ENCODE measurements at places on chromosomes 12 and 14. TPM values are rescaled to one million over a fixed set of nuclear protein-coding genes. Genes with fewer than 3 reads are reported as not detected.

DNA sequence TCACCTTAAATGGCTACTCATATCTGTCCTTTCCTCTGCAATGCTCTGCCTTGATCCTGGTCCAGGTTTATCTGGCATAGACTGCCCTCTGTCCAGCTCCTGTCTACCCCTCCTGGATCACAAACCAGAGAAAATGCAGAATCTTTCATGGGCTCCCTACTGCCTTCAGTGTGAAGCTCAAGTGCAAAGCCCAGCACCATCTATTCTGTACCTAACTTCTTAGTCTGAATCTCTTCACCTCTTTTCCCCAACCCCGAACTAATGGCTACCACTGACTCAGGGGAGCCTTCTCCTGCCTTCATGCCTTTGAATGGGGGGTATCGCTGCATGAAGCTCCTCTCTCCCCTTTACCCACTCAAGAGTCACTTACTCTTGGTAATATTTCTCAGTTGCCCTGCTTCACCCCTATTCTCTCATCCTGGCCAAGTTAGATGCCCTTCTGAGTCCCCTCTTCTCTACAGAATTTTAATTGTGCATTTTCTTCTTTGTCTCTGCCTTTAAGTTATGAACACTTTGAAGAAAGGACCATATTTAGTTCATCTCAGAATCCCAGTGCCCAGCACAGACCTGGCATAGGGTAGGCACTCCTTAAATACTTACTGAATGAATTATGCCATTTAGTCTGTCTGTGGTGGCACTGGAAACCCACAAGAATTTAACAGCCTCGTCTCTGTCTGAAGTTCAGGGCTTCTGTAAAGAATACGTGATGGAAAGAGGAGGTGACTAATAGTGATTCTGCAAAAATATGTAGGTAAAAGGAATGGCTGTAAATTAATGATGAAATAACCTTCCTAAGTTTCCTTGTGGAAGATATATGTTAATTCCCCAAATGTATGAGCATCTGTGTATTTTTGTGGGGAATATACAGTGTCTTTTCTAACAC is 191.3 kb upstream of the AMIGO2 start:
- H3K27ac ChIP-seq: peak overlapping the region; percentile 87
- peak; percentile 25 for DNase-seq
- H3K27me3 ChIP-seq: no peaks in the 10 kb centered on the region
- H3K4me1 ChIP-seq: peaks cover 76% of the 10 kb centered on the region

GRCh38 chr12:44875954-44876543 is at the start of gene NELL2:
Gene NELL2, minus strand, starts transcription at chr12:44876315. Its CDS starts 446 bp downstream, at chr12:44875869.
- peak; percentile 66 for DNase-seq
- peaks cover 21% of the 10 kb centered on the region for H3K27me3 ChIP-seq
- H3K27ac ChIP-seq: peak within 1 kb of the TSS; percentile 86
- H3K4me1 ChIP-seq: peaks cover 38% of the 10 kb centered on the region

GRCh38 chr12:100142851-100143559 is at the start of gene BLTP3B:
Gene BLTP3B, minus strand, starts transcription at chr12:100142874. Its CDS starts 239 bp downstream, at chr12:100142635.
- peaks cover 55% of the 10 kb centered on the region for H3K4me1 ChIP-seq
- no peaks in the 10 kb centered on the region for H3K27me3 ChIP-seq
- peaks cover 11% of the 10 kb centered on the region for H3K36me3 ChIP-seq
- peak; percentile 92 for DNase-seq
- H3K27ac ChIP-seq: peak within 1 kb of the TSS; percentile 100
- peak within 1 kb of the TSS; percentile 97 for H3K4me3 ChIP-seq

GRCh38 chr12:108228746-108229145 is 99.7 kb downstream of the WSCD2 start:
- no peaks in the 10 kb centered on the region for H3K36me3 ChIP-seq
- peaks cover 6% of the 10 kb centered on the region for H3K27me3 ChIP-seq
- DNase-seq: no peak
- no peak overlapping the region for H3K27ac ChIP-seq

DNA sequence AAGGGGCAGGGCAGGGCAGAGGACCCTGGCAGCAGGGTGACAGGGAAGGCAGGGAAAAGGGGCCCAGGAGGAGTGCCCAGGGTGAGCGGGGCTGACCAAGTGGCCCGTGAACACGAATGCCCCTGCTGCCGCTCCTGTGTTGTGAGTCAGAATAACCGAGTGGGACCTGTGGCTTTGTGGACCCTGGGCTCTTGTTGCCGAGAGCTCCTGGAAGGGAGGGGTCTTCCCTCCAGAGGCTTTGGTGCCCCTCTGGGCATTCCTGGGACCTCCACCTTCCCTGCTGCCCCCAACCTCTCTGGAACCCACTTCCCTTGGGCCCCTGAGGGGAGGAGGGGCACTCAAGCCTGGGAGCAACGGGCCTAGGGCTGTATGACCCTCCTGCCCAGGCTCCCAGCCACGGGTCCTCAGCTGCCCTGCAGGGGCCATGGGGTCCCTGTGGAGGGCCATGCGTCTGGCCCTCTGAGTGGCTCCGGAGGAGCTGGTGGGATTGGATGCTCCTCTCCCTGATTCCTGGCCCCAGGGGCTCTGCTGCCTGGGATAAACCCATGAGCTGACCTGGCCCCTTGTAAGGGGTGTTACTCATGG is 319.4 kb downstream of the TMEM121 start:
- H3K27ac ChIP-seq: no peak overlapping the region
- H3K4me3 ChIP-seq: no peak overlapping the region
- DNase-seq: no peak
- H3K27me3 ChIP-seq: no peaks in the 10 kb centered on the region
- H3K36me3 ChIP-seq: no peaks in the 10 kb centered on the region

GRCh38 chr14:96265383-96266095 is 9.5 kb downstream of the BDKRB1 start:
- H3K4me1 ChIP-seq: no peaks in the 10 kb centered on the region
- H3K27ac ChIP-seq: no peak overlapping the region
- H3K4me3 ChIP-seq: no peak overlapping the region

- DNase-seq: no peak
- H3K4me3 ChIP-seq: no peak overlapping the region
- peaks cover 11% of the 10 kb centered on the region for H3K36me3 ChIP-seq
- H3K27me3 ChIP-seq: no peaks in the 10 kb centered on the region
- no peak overlapping the region for H3K27ac ChIP-seq
Measured at GRCh38 chr12:11026118-11026517, 3.7 kb upstream of the TAS2R19 start.

DNA sequence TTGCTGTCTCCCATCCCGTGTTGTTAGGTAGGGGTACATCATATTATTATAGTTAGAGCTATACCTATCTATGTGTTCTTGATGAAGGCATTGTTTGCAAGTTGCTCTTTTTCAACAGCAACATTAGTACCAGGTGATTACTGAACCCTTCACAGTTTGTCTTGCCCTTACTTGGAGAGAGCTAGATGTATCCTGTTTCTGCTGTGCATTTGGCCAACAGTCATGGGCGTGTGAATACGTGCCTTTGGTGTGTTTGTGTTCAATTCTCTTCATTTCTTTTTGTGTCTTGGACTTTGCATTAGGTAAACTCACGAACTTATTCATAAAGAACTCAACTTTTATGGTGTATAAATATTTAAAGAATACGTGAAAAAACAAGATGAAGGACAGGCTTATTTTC is 14.3 kb downstream of the ARF6 start:
- no peaks in the 10 kb centered on the region for H3K27me3 ChIP-seq
- peaks cover 3% of the 10 kb centered on the region for H3K36me3 ChIP-seq
- peaks cover 57% of the 10 kb centered on the region for H3K4me1 ChIP-seq
- peak overlapping the region; percentile 87 for H3K4me3 ChIP-seq

DNA sequence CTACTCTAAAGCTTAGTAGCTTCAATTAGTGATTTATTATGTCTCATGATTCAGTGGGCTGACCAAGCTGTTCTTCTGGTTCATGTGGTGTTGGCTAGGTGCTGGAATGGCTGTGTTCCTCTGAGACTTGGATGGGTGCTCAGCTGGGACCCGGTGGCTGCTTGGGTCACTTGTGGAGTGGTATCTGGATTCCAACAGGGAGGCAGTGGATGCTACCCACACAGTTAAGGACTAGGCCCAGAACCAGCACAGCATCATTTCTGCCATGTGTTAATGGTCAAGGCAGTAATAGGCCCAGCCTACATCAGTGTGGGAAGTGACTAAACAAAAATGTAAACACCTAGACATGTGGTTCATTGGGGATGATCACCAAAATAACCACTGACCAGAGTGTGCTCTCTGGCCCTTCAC is 72.2 kb downstream of the FGD4 start:
- no peak overlapping the region for H3K27ac ChIP-seq
- no peaks in the 10 kb centered on the region for H3K27me3 ChIP-seq
- H3K36me3 ChIP-seq: no peaks in the 10 kb centered on the region
- no peak for DNase-seq

DNA sequence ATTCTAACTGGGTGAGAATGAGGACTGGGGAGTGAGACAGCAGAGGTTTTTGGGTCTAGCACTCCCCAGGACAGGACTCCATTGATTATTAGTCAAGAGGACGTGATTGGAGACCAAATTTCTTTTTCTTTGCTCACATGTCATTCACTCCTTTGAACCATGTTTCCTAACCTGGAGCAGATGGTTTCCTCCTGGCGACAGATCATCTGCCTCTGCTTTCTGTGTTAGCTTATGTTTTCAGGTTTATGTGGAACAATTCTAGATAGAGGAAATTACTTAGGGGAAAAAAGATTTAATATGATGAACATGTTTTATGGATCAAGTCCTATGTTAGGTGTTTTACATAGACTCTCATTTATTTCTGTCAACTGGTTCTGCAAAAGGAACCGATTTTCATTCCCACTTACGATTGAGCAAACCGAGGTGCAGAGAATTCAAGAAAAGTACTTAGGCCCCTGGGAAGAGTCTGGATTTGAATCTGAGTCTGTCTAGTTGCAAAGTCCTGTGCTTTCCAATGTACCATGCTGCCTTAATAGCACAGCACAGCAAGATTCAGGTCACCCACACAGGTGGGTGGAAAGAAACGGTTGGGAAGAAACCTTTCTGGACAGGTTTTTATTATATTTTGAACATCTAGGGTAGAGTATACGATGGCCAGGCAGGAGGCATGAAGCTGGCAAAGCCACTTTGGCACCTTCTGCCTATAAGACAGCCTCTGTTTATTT is 30.8 kb downstream of the SMOC1 start:
- no peak for DNase-seq
- no peak overlapping the region for H3K4me3 ChIP-seq
- H3K27ac ChIP-seq: no peak overlapping the region
- H3K36me3 ChIP-seq: no peaks in the 10 kb centered on the region

GRCh38 chr12:116135209-116135930 is 142.1 kb downstream of the MED13L start:
- peak overlapping the region; percentile 74 for H3K4me3 ChIP-seq
- H3K27ac ChIP-seq: peak overlapping the region; percentile 85
- no peaks in the 10 kb centered on the region for H3K27me3 ChIP-seq
- no peaks in the 10 kb centered on the region for H3K36me3 ChIP-seq
- no peak for DNase-seq
- peaks cover 86% of the 10 kb centered on the region for H3K4me1 ChIP-seq

GRCh38 chr12:113457185-113457584 is 14.5 kb downstream of the LHX5 start:
- peaks cover 35% of the 10 kb centered on the region for H3K27me3 ChIP-seq
- H3K4me1 ChIP-seq: peaks cover 2% of the 10 kb centered on the region
- no peaks in the 10 kb centered on the region for H3K36me3 ChIP-seq
- no peak overlapping the region for H3K27ac ChIP-seq
- H3K4me3 ChIP-seq: no peak overlapping the region

DNA sequence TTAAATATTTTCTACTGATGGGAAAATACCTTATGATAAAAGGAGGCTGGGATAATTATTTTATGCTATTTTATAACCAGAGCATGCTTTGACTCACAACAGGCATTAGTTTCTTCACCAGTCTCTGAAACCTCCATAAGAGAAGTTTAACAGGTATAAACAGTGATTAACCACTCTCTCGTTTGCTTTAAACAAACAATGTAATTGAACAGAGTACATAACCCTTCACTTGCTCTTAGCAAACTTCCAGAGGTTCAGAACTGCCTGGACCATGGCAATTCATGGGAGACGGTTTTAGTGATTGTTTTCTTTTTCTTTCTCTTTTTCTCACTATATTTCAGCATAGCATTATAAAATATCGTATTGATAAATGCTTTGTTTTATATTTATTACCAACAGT is 35.3 kb downstream of the CFAP251 start:
- H3K27ac ChIP-seq: no peak overlapping the region
- no peak for DNase-seq
- H3K4me1 ChIP-seq: no peaks in the 10 kb centered on the region
- no peak overlapping the region for H3K4me3 ChIP-seq
- H3K36me3 ChIP-seq: no peaks in the 10 kb centered on the region
- no peaks in the 10 kb centered on the region for H3K27me3 ChIP-seq

- H3K4me1 ChIP-seq: peaks cover 43% of the 10 kb centered on the region
- peak overlapping the region; percentile 77 for H3K4me3 ChIP-seq
- H3K27ac ChIP-seq: no peak overlapping the region
Measured at GRCh38 chr12:27781680-27782079, 1.6 kb upstream of the MANSC4 start.

DNA sequence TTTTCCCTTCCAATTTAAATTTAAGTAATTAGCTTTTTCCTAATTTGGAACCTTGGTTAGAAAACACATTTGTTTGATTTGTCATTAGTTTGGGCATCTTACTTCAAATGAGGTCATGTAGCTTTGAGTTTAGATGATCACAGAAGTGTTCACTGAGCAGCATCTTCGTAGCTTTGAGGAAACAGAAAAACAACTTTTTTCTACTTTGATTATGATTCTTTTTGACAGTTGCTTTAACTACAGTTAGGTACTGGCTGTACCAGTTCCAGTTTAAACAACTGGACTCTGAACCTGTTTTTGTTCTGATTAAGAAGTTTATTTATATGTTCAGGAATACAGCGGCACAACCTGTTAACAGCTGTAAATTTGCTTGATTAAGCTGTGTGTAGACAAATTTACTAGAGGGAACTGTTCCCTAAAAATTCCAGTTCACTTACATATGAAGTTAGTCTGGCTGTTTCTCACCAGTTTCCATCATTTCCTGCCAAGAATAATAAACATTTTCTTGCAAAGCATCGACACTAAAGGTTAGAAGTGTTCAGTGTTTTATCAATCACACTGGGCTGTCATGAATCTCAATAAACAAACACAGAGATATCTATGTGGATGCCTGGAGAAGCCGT is 191.9 kb downstream of the RAD51B start:
- DNase-seq: no peak
- H3K4me3 ChIP-seq: no peak overlapping the region
- H3K27me3 ChIP-seq: no peaks in the 10 kb centered on the region
- no peak overlapping the region for H3K27ac ChIP-seq
- H3K36me3 ChIP-seq: no peaks in the 10 kb centered on the region

- peaks cover 42% of the 10 kb centered on the region for H3K4me1 ChIP-seq
- H3K27me3 ChIP-seq: peaks cover 23% of the 10 kb centered on the region
- H3K36me3 ChIP-seq: no peaks in the 10 kb centered on the region
- peak; percentile 13 for DNase-seq
- no peak overlapping the region for H3K27ac ChIP-seq
- peak overlapping the region; percentile 33 for H3K4me3 ChIP-seq
Measured at GRCh38 chr12:51951843-51952722, 584 bp downstream of the ACVR1B start.

- H3K4me3 ChIP-seq: no peak overlapping the region
- H3K27me3 ChIP-seq: peaks cover 58% of the 10 kb centered on the region
- peaks cover 13% of the 10 kb centered on the region for H3K4me1 ChIP-seq
- H3K27ac ChIP-seq: no peak overlapping the region
- DNase-seq: no peak
Measured at GRCh38 chr14:99689266-99690236, 5.5 kb downstream of the CYP46A1 start.

- peak overlapping the region; percentile 34 for H3K4me3 ChIP-seq
- peaks cover 68% of the 10 kb centered on the region for H3K36me3 ChIP-seq
- H3K4me1 ChIP-seq: peaks cover 89% of the 10 kb centered on the region
- H3K27me3 ChIP-seq: no peaks in the 10 kb centered on the region
- DNase-seq: no peak
- H3K27ac ChIP-seq: peak overlapping the region; percentile 52
Measured at GRCh38 chr12:4283512-4284255, 10.1 kb downstream of the CCND2 start.

Gene PTGES3
- total RNA-seq: 166 TPM

Gene B3GNT4
- total RNA-seq: 1.1 TPM

Gene CISTR
- total RNA-seq: not detected

Gene GPR68
- total RNA-seq: 19.2 TPM

Gene KRT78
- total RNA-seq: not detected

Gene GOLGA3
- 58.2 TPM for total RNA-seq

Gene KRT3
- total RNA-seq: not detected

Gene A2ML1
- total RNA-seq: not detected

Gene MBIP
- 36.3 TPM for total RNA-seq

Measured in activated T-cell treated with anti-CD3 and anti-CD28 coated beads, Interleukin-2, amount 50 U/mL, for 72 hours (primary cell).